ENCODE measurements at places on chromosomes 11 and 22. TPM values are rescaled to one million over a fixed set of nuclear protein-coding genes. Genes with fewer than 3 reads are reported as not detected.

The MYO7A gene
- not detected for total RNA-seq

The MIOX gene
- not detected for total RNA-seq

The TFIP11 gene
- 43.2 TPM for total RNA-seq

The ZP1 gene
- 0.28 TPM for total RNA-seq

The PDGFD gene
- 3.0 TPM for total RNA-seq

The MRPL23 gene
- 114 TPM for total RNA-seq

The OR11H1 gene
- not detected for total RNA-seq

The EI24 gene
- 95.9 TPM for total RNA-seq

The CARD18 gene
- total RNA-seq = not detected

The APOL6 gene
- 7.2 TPM for total RNA-seq

The MYOD1 gene
- total RNA-seq = not detected
